Ecto neural progenitor cell (in vitro differentiated cells): ENCODE measurements at places on chromosomes 1 and 21.
A peak's percentile ranks its signal among the peaks of the same experiment; 100 is the strongest.

- DNase-seq, result no peak
These were observed 140.6 kb upstream of the SAMSN1 start for GRCh38 chr21:14686466-14687267.

- DNase-seq, result peak; percentile 66
These were observed 90.5 kb downstream of the LIPI start for GRCh38 chr21:14120091-14120734.

DNA sequence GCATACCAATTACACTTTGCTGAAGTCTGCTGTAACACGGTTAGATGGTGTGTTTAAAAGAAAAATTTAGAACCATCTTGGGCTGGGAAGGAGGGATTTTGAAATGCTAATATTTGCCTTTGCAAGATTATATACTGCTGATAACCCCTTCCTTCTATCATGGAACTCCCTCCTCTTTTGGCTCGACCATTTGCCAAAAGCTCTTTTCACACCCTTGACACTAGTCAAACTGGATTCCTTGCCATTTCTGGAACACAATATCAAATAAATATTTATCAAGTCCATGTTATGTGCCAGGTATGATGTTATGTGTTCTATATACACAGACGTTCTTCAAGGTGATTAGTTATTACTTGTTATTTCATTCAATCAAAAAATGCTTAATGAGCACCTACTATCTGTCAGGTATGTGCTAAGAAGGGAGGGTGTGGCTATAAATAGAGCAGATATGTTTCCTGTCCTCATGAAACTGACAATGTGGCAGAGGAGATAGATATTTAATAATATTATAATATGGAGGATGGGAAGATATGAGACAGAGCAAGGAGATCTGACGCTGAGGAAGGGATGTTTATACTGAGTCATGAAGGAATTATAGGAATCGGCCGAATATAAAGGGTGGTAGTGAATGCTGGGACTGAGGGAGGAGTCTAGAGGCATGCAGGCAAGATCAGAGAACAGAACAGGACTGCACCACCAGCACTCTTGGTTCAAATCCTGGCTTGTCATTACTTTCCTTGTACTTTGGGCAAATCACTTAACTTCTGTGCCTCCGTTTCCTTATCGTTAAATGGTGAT lies 16.1 kb upstream of the XPR1 start:
- DNase-seq, result no peak

GRCh38 chr1:163772246-163772645 lies 450.5 kb downstream of the NUF2 start:
- no peak for DNase-seq

DNA sequence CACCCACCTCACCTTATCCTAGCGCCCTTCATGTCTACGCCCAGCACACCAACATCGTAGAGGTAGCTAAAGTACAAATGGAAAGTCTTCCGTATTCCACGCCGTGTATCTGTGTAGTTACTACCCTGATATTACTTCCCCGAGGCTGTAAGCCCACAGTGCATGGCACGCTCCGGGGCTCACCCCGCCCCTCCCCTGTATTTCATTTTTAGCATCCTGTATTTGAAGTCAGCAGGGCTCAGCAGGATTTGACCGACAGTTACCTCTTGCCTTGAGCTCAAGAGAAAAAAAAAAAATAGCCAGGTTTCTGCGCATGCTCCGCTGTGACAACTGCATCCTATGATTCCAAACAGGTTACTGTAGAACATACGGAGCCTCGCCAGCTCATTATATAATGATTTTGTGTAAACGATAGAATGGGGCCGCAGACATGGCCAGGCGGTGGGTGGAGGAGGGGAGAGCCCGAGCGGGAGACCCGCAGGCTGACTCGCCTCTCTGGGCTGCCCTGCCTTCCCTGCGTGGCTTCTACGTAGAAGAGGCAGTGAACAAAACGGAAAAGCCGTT lies 1.3 kb downstream of the ABCG1 start:
- peak; percentile 67 for DNase-seq

- DNase-seq, result no peak
These were observed 7.6 kb upstream of the EIF4G3 start for GRCh38 chr1:21184276-21184675.

DNA sequence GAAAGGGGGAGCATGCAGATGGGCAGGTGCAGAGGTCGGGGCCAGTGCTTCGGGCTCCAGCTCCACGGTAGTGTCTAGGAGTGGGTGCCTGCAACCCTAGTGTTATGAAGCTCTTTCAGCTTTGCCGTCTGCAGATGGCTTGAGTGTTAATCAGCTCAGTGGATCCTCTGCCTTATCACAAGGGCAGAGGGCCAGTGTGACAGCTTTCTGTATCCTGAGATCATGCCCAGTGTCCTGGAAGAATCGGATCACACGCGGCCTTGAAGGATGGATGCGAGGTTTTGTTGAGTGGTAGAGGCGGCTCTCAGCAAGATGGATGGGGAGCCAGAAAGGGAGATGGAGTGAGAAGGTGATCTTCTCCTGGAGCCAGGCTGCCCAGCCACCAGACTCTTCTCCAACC lies 25.5 kb upstream of the C1orf146 start:
- DNase-seq, result no peak

DNA sequence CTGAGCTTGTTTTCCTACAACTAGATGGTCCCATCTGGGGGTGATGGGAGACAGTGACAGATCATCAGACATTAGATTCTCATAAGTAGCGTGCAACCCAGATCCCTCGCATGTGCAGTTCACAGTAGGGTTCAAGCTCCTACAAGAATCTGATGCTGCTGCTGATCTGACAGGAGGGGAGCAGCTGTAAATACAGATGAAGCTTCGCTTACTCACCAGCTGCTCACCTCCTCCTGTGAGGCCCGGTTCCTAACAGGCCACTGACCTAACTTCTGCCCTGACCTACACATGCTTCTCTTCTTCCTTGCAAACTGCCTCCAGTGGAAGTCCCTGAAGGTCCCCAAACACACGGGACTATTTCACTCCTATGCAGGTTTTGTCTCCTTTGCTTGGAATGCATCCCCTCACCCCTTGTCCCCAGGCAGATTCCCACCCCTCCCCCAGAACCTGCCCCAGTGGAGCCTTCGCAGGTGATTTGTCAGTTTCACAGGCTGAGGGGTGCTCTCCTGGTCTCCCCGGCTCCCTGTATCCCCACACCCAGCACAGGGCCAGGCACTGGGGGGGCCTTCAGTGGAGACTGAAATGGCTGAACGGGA lies 5.7 kb upstream of the ZBTB48 start:
- DNase-seq, result no peak

- no peak for DNase-seq
These were observed 29.5 kb upstream of the HNRNPU start for GRCh38 chr1:244893836-244894235.

GRCh38 chr21:42631142-42631541 lies 22.3 kb upstream of the PDE9A start:
- no peak for DNase-seq

DNA sequence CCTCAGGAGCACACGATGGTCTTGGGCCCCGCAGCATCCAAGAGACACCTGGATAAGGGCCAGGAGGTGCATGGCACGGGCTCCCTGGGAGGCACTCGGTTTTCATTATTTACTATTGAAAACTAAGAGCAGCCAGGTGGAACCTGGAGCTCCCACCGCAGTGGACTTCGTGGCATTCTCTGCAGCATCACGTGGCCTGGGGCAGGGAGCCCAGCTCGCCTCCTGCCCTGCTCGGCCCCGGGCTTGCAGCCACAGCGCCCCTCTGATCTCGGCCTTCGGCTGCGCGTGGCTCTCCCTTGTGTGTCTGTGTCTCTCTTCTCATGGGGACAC lies 121.6 kb downstream of the SIK1 start:
- DNase-seq, result no peak
